Smooth muscle cell of the brain vasculature (primary cell): ENCODE measurements at places on chromosomes 11 and 22.
A peak's percentile ranks its signal among the peaks of the same experiment; 100 is the strongest.

DNA sequence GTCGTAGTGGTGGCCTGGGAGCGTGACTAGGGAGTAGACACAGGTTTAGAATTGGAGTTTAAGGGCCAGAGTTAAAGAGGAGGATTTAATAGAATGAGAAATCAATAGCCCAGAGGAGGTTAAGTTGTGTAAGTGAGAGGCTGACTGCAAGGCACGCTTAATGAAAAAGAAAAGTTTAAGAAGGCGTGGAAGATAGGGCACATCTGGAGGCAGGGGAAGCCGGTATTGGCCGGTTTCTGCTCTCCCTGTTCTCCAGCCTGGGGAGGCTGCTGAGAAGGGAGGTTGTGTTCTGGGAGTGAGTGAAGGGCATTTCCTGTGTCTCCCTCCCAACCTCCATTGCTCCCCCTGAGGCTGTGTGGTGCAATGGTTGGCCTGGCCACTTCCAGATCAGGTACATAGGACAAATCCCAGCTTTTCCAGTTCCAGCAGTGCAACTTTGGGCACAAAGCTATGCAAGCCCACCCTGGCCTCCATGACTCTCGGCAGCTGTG, 6.3 kb downstream of the GRIK4 start:
- DNase-seq = no peak

DNA sequence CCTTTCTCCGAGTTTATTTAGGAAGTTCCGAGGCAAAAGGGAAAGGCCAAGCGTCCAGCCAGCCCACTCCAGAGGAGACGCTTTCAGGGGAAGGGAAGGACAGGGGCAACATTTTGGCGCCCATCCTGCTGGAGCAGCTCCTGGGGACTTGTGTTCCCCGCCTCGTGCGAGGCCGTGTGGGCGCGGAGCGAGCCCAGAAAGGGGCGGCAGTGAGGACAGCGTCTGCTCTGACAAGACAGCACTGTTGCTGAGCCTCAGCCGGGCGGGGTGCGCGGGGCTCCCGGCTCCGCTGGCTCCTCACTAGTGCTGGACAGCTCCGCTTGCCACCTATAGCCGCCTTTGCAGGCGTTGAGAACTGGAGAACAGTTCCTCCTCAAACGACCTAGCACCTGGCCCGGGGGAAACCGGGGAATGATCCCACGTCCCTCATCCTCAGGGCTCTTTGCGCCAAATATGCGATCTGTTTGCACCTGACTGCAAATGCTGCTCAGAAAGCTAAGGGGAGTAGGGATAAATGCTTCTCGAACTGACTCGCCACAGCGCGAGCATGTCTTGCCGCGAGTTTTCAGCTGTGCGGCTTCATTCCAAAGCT, 722 bp upstream of the GUCY1A2 start:
- DNase-seq = peak; percentile 44

DNA sequence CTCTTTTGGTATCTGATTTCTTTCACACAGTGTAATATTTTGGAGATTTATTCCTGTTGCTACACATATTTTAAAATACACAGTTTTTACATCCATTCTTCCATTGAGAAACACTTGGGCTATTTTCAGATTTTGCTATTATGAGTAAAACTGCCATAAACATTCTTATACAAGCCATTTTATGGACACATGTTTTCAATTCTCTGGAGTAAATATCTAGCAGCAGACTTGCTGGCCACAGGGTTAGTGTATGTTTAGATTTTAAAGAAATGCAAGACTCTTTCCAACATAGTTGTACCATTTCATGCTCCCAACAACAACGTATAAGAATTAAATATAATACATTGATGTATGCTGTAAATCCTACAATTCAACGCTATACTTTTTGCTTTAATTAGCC, 360.8 kb upstream of the PITPNB start:
- DNase-seq = no peak

DNA sequence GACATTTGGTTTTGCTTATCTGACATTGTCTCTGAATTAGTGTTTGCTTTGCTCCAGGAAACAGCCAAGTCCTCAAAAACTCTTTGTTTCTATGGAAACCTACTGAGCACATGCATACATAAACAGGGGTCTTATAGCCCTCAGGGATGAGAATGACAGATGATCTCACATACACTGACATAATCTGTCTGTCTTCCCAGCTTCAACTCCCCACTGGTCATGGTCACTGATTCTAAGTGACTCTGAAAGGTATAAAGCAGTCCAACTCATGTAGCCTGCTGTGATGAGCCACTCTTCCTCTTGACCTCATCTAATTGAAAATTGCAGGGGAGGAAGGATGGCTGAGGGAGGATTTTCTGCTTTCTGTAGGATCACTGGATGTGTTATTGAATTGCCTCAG, 12.6 kb downstream of the ZNF143 start:
- no peak for DNase-seq

GRCh38 chr11:44542372-44542771, 23.1 kb upstream of the CD82 start:
- DNase-seq = no peak

DNA sequence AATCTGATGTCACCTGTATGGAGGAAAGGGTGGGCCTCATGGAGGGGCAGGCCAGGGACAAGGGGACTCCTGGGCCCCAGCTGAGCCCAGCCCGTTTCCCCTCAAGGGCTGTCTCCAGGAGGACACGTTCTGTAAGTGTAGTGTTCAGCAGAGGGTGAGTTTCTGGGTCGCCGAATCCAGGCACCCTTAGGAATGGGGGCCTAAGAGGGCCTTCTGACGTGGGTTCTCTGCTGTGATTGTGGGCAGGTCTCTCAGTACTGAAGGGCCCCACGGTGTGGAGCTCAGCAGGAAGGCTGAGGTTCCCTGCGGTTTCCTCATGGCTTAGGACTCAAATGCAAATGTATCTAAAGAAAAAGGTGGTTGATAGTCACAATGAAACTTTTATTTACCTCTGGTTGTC, 6.5 kb downstream of the PTDSS2 start:
- DNase-seq = no peak

GRCh38 chr11:61486779-61487178, 21.8 kb upstream of the LRRC10B start:
- no peak for DNase-seq
